Pons (tissue), 1 donor: ENCODE measurements at places on chromosomes 7 and 10.

DNA sequence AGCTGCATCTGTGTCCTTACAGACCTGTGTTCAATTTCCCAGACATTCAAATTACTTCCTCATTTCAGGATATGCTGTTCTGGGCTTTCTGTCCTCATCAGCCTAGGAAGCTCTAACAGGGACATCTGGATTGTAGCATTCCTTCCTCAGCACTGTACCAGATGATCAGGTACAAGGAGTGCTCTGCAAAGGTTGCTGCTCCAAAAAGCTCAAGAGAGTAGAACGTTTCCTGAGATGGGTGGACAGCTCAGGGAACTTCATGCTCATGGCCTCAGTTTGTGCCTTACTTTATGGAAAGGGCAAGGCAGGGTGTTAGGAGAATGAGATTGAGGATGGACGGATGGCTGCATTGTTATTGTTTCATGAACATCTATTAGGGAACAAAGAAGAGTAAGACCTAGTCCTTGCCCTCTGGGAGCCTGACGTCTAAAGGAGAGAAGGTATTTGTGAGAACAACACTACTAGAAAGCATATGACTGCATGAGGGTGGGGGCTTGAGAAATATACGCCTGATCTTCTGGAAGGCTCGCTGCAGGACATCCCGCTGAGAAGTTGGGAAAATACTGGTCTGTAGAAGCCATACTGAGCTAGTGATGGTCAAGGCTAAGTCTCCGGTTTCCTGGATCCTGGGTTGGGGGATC, 10.5 kb upstream of the ZNF212 start:
- DNase-seq, result no peak

DNA sequence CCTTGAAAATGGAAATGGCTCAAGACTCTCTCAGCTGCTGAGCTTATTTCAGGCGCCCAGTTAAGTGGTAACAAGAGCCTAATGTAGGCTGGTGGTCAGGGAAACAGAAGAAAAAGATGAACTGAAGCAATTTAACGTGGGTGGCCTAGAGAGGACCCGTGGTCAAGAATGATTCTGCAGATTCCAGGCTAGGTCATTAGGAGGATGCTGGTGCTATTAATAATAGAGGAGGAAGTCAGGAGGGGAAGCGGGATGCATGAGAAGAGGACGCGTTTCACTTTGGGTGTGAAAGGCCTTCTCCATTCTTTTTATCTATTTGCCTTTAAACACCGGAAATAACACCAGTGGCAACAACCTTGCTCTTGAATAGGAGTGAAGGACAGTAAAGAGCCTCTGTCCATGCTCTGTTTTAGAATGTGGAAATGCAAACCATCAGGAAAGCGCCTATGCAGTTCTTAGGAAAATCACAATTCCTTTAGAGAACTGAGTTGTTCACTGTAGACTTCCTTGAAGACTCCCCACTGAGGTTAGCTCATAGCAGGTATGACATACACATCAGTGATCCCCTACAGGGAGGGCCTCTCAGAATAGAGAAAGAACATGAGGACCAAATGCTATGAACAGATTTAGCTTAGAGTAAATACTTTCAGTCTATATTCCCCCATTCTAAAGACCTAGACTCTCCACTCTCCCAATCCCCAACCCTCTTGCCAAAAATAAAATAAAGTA, 8.6 kb downstream of the LIPA start:
- no peak for DNase-seq

GRCh38 chr7:136180984-136181383, 203.8 kb upstream of the MTPN start:
- DNase-seq, result no peak

DNA sequence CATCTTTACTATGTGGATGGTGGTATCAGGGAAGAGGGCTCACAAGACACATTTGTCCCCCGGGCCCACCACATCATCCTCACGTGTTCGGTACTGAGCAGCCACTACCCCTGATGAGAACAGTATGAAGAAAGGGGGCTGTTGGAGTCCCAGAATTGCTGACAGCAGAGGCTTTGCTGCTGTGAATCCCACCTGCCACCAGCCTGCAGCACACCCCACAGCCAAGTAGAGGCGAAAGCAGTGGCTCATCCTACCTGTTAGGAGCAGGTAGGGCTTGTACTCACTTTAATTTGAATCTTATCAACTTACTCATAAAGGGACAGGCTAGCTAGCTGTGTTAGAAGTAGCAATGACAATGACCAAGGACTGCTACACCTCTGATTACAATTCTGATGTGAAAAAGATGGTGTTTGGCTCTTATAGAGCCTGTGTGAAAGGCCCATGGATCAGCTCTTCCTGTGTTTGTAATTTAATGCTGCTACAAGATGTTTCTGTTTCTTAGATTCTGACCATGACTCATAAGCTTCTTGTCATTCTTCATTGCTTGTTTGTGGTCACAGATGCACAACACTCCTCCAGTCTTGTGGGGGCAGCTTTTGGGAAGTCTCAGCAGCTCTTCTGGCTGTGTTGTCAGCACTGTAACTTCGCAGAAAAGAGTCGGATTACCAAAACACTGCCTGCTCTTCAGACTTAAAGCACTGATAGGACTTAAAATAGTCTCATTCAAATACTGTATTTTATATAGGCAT, 9.1 kb upstream of the CSGALNACT2 start:
- no peak for DNase-seq

DNA sequence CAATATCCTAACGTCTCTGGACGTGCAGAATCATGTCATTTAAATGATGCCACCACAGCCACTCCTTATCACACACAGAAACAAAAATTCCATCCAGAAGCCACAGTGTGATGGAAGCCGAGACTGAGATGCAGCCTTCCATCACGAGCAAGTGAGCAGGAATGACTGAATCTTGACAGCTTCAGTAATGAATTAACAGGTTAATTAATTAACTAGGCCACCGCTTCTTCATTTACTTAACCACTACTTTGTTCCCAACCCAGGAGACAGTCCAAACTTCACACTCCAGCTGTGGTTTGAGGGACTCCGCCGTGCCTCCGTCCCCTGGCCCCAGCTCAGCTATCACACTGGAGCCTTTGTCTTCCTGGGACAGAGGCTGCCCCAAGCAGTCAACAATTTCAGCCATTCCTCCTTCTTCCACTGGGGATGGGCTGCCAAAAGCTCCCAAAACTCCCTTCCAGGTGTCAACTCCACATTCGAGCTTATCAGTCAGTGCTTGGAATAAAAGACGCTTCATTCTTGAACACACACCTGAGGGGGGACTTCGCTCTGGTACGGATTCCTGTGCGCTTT, 65.9 kb downstream of the FGFR2 start:
- peak; percentile 91 for DNase-seq

GRCh38 chr10:121624836-121625486, 26.7 kb upstream of the FGFR2 start:
- DNase-seq, result no peak

- DNase-seq, result no peak
Measured at GRCh38 chr10:114380797-114381196, 23.5 kb downstream of the AFAP1L2 start.

DNA sequence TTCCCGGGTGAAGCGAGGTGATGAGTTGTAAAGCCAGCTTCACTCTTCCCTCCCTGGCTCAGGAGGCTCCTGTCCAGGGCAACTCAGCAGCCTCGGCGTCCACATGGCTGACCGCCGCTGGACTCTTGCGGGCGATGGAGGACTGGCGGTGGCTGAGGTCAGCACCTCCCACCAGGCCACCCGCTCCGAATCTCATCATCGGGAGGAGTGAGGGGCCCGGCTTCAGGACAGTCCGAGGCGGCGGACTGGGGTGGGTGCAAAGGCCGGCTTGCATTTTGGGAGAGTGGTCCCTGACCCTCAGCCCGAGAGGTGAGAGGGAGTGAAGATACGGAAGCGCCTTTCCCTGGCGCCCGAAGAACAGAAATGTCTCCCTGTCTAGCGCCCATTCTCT, 759 bp downstream of the DNAJB12 start:
- no peak for DNase-seq

GRCh38 chr7:94324380-94325121, 70.1 kb upstream of the COL1A2 start:
- DNase-seq, result no peak

DNA sequence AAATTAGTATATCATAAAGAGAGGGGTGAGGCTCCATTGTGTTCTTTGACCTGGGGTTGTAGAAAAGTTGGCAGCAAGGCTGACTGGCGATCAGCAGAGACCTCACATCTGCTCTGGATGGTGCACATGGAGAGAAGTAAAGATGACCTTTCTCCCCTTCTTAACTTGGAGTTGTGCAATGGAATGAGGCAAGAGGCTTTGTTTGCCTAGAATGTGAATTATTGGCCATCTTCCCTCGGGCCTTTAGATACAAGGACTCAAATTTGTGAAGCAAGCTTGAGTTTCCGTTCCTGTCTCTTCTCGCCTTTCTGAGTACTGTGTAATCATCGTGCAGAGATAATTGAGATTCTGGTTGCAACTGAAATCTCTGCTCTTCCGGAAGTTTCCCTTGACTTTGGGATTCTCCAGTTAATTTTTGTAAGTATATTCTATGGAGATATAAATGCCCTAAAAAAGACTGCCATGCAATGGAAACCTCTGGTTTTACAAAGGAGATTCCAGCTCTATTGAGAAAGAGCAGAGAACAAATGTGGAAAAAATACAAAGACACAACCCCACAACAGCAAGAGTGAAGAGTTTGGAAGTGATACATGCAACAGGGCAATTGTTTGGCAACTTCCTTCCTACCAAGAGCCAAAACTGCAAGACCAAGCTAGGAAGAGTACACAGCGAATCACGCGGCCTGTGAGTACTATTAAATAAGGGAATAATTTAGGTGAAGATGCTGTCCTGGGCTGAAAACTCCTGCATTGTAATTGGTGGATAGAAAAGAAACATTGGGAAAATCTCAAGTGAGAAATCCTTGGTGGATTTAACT, 542.3 kb upstream of the NRP1 start:
- DNase-seq, result no peak

DNA sequence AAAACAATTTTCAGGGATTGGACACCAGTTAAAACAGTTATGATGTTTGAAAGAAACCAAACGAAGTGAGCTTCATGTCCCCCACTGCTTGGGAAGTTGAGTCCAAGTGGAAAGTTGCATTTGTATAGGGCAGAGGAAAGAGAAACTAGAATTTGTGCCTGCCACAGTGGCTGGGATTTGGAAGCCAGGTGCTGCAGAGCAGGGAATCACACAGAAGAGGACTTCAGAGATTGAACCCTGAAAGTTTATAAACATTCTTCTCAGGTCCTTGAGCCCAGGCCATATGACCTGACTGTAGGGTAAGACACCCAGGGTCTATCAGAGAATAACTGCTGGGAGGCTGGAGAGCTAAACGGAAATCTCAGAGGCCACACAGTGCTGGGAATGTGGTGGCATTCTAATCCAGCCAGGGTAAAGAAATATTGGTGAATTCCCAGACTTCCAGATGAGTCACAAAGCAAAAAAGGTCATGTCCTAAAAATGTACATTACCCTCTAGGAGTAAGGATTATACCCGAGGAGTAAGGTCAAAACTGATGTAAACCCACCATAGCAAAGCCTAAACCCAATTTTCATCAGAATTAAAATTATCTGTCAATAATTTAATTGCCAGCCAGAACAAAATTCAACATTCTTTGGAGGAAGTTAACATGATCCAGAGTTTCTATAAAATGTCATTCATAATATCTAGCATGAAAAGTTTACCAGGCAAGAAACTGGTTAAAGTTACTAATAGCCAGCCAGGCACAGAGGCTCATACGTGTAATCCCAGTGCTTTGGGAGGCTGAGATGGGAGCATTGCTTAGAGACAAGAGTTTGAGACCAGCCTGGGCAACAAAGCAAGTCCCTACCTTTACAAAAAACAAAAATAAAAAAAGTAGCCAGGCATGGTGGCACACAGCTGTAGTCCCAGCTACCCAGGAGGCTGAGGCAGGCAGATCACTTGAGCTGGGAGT, 31.2 kb downstream of the TOMM7 start:
- DNase-seq, result no peak

DNA sequence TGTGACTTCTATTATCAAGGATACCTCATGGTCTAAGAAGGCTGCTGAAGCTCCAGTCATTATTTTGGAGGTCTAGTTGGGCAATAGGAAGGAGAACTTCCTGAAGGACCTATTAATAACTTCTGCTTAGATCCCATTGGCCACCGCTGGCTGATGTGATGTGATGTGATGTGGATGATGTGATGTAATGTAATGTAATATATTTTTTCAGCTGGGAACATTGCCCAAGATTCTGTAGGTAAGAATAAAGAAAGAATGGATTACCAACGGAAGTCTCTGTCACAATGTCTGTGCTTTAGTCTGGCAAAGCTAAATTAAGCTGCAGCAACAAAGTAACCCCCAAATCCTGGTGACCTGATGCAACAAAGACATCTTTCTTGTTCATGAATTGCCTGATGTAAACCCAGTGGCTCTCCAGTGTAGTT, 233.7 kb downstream of the PTEN start:
- DNase-seq, result no peak

- no peak for DNase-seq
Measured at GRCh38 chr10:78381107-78381506, 347.4 kb downstream of the RPS24 start.

DNA sequence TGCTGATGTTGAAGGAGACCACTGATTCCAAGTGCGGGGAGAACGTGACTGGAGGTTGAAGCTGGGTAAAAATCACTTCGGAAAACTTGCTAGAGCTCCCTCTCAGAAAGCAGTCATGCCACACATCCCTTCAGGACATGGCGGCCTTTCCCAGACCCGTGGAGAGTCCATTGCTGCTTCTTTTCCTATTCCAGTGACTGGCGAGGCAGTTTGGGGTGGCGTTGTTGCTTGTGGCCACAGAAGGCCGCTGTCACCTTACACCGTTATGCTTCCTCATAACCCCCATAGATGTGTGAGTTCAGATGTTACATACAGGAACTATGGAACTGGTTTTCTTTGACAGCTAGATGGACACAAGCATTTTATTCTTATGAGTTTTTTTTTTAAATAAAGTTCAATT, 235.6 kb upstream of the POM121L12 start:
- DNase-seq, result no peak

GRCh38 chr7:123271231-123271630, 71.5 kb upstream of the SLC13A1 start:
- DNase-seq, result no peak

DNA sequence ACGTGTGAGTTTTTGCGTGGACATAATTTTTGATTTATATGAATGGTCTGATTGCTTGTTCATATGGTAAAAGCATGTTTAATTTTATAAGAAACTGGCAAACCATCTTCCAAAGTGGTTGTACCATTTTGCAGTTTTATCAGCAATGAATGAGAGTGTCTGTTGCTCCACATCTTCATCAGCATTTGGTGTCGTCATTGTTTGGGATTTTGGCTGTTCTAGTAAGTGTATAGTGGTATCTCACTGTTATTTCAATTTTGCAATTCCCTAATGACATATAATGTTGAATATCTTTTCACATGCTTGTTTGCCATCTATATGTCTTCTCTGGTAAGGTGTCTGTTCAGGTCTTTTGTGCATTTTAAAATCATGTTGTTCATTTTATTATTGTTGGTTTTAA, 13.2 kb upstream of the PLCE1 start:
- no peak for DNase-seq

- DNase-seq, result no peak
Measured at GRCh38 chr7:112782498-112782897, 7.7 kb downstream of the TMEM168 start.
